T-helper 9 cell (primary cell): ENCODE measurements at places on chromosomes 5 and 9.

DNA sequence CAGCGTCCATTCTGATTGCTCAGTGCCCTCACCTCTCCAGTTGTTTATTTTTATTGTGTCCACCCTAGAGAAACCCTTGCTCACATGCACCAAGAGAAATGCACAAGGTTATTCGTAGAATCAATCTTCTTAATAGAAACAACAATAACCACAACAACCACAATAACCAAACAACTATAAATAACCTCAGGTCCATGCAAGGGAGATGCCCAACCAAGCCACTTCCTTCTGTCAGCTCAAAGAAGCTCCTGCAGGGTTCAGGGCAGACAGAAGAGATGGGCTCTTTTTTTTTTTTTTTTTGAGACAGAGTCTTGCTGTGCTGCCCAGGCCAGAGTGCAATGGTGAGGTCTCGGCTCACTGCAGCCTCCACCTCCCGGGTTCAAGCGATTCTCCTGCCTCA is 14.9 kb upstream of the TCOF1 start:
- DNase-seq = no peak

- DNase-seq = peak; percentile 16
Measured at GRCh38 chr9:134065612-134066419, 2.0 kb downstream of the BRD3 start.

DNA sequence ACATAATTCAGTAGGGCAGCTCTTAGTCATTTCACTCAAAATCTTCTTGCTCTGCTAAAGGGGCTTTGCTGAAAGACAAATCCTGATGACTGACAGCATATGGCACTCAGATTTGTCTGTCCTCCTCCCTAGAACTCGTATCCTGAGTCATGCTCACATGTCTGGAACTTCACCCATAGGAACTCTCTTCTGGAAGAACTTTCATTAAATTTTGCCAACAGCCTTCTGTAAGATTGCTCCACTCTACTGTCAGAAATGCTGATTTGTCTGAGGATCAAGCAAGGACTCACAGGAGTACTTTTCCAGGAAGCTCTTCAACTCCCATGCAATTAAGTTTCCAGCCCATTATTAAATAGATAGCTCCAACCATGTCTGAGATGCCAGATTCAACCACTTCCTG is 59.8 kb upstream of the SNX2 start:
- no peak for DNase-seq

DNA sequence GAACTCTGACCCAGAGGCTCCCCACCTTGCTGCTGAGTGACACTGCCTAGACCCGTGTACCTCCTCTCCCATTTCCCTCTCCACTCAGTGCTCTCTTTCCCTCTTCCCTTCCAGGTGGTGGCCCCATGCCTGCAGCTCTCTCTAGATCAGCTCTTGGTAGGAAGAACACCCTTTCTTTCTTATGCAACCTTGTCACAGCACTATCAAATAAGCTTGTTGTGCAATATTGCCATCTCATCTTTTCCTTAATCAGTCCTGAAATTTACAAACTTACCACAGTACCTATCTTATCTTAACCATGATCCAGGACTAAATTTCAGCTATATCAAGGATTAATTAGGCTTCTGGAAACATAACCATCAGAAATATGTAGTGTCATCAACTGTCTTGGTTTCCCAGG is 88.6 kb downstream of the ZFAND5 start:
- no peak for DNase-seq

- DNase-seq = peak; percentile 68
Measured at GRCh38 chr9:91033797-91034196, 232.2 kb downstream of the SYK start.

GRCh38 chr5:138724470-138725146 is 28.6 kb upstream of the CTNNA1 start:
- DNase-seq = no peak

- DNase-seq = no peak
Measured at GRCh38 chr9:134216449-134216951, 52.1 kb upstream of the RNU6ATAC start.

DNA sequence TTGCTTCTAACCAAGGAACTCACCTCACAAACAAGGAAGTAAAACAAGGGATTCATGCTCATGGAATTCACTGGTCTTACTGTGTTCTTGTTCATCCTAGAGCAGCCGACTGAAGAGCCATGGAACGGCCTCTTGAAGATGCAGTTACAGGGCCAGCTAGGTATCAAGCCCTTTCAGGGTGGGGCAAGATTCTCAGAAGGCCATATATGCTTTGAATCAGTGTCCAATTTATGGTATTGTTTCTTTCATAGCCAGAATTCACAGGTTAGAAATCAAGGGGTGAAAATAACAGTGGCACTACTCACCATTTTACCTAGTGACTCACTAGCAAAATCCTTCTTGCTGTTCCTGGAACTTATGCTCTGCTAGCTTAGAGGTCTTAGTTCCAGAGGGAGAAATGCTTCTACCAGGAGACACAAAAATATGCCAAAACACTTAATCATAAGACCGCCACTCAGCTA is 159.5 kb upstream of the CDH10 start:
- DNase-seq = no peak

GRCh38 chr9:114053246-114054005 is 24.7 kb downstream of the AMBP start:
- DNase-seq = no peak

- DNase-seq = no peak
Measured at GRCh38 chr5:136084698-136085097, 47.9 kb upstream of the SMAD5 start.

- no peak for DNase-seq
Measured at GRCh38 chr5:98961665-98962344, 33.0 kb upstream of the CHD1 start.

- DNase-seq = no peak
Measured at GRCh38 chr9:124487260-124488182, 19.7 kb downstream of the NR5A1 start.

DNA sequence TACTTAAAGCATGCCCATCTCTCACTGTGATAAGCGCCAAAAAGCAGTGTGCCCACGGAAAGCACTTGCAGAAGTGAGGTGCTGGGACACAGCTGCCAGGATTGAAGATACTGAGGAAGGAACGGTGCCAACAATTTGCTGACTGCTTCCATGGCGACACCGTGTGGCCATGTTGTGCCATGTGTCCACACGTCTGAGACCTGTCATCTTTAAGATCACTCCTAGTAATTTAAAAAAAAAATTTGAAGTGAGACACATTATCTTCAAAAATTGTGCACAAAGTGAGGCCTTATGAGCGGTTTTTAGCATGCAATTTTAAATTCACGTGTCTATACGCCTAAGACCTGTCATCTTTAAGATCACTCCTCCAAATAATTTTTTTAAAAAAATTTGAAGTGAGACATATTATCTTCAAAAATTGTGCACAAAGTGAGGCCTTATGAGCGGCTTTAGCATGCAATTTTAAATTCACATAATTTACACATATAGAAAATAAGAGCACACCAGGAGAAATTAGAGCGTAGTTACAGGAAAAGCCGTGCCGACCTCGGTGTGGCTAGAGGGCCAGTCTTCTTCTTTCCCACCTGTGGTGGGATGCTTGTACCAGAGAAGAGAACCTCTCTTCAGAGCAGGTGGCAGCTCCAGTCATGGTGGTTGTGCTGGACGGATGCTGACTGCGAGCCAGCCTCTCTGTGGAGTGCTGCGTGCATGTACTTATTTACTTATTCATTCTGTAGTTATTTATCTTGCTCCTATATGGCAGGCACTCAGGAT is 21.4 kb upstream of the FLT4 start:
- DNase-seq = no peak
